ENCODE measurements at places on chromosomes 11 and 22.
A peak's percentile ranks its signal among the peaks of the same experiment; 100 is the strongest.

- DNase-seq: peak; percentile 64
These were observed 33.6 kb downstream of the TMEM184B start for GRCh38 chr22:38239101-38239761.

DNA sequence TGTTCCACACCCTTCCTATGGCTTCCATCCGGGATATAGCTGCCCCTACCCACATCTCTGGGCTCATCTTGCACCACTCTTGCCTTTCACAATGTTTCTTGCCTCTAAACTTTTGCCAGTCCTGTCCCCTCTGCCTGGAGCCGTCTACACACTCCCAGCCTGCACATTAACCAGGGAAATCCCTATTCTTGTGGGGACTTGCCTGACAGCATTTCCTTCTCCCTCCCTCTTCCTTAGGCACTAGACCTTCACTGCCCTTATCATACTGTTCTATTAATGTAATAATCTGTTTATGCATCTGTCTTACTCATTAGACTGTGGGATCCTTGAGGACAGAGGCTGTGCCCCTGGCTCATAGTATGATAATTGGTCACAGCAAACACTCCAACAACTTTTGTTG, 5.8 kb upstream of the TTC12 start:
- no peak for DNase-seq

- DNase-seq: no peak
These were observed 8.7 kb downstream of the PTH start for GRCh38 chr11:13486926-13487660.

- no peak for DNase-seq
These were observed 148.6 kb downstream of the TRIM29 start for GRCh38 chr11:119989159-119989821.

- peak; percentile 77 for DNase-seq
These were observed 34.3 kb upstream of the MICAL2 start for GRCh38 chr11:12075822-12076821.

- DNase-seq: no peak
These were observed 6.0 kb downstream of the C11orf68 start for GRCh38 chr11:65912845-65913244.

DNA sequence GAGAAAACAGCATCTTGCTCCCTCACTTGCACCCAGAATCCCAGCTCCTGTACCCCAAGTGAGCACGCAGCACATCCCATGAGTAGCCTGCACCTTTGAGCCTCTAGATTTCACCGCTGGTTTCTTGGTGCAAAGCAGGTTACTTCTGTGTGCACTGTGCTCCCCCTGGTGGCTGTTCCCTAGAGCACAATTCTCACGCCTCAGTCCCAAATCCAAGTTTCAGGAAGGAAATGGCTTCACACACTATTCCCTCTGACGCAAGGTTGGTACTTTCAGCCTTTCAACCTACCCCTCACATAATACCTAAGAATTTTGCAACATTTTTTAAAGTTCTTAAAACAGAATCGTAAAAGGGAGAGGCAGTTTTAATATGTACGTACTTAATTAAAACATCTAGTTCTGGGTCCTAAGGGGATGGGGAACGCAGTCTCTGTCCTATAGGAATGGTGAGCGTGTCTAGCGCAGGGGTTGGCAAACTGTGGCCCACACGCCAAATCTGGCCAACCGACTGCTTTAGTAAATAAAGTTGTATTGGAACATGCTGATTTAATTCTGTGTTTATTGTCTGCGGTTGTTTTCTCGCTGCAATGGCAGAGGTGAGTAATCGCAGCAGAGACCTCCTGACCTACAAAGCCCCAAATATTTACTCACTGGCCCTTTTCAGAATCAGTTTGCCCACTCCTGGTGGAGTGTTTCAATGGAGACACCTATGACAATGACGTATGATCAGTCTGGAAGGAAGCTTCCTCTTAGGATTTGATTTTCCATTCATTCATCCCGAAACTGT, 27.5 kb downstream of the DHCR7 start:
- DNase-seq: peak; percentile 60

DNA sequence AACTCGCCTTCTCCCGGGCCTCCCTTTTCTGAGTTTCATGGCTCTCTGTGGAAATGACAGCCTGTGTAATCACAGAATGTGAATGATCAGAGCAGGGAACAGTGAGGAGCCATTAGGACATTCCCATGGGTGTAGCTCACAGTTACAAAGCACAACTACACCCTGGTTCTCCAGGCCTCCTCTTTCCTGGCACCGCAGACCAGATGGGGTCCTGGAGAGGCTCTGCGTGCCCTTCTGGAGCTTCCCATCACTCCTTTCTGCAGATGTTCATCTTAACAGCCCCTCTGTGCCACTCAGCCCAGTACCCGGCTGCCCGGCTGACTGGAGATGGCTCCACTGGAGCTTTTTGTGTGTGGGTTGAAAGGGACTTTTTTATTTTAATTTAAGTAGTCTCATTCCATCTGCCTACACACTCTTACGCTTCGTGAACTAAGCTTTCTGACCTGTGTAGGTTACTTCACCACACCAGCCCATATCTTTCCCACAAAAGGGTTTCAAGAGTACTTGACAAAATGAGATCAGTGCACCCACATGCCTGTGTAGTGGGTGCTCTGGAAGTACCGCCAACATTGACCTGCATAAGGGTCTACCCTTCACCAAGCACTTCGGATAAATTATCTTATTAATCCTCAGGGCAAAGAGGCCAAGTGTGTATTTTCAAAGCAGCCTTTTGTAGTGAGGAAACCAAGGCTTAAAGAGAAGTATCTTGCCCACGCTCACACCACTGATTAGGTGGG, 29.8 kb downstream of the SREBF2 start:
- DNase-seq: no peak

- DNase-seq: no peak
These were observed 333.4 kb upstream of the B3GAT1 start for GRCh38 chr11:134745456-134745855.

DNA sequence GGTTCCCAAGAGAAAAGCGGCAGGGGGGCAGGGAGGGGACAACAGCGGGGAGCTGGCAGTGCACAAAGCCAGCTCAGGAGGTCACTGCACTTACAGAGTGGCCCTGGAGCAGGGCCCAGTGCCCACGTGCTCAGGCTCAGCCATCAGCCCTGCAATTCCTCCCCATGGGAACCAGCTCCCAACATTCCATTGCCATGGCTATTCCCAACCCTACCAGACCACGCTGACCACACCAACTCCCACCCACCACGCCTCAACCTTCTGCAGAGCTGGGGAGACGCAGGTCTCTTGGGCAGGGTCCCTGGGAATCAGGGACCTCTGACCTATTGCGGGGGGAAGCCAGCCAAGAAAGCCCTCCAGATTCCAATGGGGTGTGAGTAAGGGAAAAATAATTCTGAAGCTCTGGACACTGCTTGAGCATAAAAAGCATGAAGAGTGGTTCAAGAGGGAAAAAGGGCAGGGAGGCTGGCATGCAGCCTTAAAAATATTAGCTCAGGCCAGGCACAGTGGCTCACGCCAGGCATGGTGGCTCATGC, 38.3 kb upstream of the TFIP11 start:
- DNase-seq: peak; percentile 65

- no peak for DNase-seq
These were observed 10.2 kb upstream of the IL17RA start for GRCh38 chr22:17074648-17075002.

DNA sequence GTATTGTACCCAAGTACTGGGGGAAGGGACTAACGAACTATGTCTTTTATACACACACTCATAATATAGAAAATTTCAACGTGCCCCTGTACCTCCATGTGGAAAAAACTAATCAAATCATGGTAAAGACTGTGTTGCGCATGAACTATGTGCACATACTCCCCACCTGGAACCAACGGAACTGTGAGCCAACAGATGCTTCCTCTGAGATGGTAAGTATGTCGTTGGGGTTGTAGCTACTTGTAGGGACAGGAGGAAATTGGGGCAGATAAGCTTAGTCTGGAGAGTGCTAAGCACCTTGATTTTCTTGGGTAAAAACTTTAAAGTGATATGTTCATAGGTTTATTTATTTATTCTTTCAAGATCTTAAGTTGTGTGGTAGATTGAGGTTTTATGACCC, 40.1 kb downstream of the GLYAT start:
- DNase-seq: no peak

DNA sequence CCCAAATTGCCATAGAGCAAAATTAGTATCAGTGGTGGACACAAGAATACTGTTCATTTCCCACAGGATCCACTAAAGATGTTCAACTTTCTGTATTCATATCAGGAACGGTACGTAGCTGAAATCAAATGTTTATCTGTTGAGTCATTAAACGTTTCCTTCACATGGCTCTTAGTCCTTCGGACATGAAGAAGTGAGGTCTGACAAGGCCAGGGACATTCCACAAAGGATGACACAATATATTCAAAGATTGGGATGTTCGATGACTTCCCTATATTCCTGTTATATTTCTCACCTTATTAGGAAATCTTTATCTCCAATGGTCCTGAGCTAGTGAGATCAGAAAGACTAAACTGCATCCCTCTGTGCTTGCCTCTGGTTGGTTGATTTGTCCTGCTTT, 129.0 kb downstream of the ETS1 start:
- peak; percentile 38 for DNase-seq

DNA sequence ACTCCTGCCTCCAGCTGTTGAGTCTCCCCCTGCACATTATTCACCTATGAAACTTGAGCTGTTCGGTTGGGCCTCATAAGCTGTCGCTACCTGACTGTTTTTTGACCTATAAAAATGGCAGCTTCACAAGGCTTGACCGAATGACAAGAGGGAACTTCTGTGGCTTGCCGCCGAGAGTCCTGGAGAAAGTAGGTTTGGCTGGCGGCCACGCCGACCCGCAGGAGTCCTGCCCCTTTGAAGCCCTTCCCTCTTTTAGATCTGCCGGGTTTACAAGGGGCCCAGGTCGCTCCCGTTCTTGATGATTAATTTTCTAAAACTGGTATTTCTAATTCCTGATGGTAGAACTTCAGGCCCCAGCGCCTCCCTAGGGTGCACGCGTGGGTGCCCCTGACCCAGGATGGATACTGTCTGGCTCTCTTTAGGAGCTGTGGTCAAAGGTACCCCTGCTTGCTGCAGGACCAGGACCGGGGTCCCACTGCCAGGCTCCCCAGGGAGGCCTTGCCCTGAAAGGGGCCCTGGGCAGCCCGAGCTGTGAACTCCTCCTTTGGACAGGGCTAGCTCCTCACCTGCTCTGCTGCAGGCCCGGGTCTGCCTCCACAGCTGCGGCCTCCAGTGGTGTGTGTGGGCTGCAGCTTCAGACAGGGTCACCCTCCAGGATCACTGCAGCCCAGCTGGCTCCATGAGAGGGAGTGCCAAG, 171.8 kb downstream of the CTTN start:
- DNase-seq: no peak
